ENCODE measurements at places on chromosomes 3 and 15.

- DNase-seq: no peak
These were observed 5.8 kb upstream of the DUT start for GRCh38 chr15:48325400-48325799.

- no peak for DNase-seq
These were observed 832 bp downstream of the TGFBR2 start for GRCh38 chr3:30607032-30607833.

DNA sequence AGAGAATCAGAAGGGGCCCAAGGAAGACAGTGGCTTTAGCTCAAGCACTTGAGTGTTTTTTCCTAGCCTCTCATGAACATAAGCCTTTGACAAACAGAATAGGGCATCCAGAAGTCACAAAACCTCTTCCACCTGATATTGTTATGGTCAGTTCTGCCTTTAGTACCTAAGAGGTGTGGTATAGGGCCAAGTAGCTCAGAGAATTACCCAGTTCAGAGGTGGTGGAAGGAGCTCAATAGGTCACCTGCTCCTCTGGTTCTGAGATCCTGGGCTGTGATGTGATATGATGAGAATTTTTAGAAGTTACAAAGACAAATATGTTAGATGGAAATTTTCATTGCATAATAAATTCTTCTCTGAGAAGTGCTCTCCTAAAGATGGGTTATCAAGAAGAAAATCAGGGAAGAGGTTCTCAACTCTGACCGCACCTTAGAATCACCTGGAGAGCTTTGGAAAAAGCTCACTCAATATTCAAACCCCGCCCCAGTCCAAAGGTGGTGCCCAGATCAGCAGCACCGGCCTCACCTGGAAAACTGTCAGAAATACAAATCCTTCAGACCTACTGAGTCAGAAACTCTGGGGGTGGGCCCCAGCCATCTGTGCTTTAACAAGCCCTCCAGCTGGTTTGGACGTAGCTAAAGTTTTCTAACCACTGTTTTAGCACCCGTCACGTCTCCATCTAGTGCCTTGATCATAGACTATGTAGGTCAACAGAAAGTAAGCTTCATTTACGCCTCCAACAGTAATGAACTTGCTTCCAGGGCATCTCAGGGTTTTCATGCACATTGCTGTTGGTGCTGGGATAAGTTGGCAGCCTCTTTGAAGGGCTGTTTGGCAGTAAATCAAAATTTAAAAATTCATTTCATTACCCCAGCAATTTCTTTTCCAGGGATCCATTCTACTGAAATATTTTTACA is 101.3 kb downstream of the MYH15 start:
- no peak for DNase-seq

DNA sequence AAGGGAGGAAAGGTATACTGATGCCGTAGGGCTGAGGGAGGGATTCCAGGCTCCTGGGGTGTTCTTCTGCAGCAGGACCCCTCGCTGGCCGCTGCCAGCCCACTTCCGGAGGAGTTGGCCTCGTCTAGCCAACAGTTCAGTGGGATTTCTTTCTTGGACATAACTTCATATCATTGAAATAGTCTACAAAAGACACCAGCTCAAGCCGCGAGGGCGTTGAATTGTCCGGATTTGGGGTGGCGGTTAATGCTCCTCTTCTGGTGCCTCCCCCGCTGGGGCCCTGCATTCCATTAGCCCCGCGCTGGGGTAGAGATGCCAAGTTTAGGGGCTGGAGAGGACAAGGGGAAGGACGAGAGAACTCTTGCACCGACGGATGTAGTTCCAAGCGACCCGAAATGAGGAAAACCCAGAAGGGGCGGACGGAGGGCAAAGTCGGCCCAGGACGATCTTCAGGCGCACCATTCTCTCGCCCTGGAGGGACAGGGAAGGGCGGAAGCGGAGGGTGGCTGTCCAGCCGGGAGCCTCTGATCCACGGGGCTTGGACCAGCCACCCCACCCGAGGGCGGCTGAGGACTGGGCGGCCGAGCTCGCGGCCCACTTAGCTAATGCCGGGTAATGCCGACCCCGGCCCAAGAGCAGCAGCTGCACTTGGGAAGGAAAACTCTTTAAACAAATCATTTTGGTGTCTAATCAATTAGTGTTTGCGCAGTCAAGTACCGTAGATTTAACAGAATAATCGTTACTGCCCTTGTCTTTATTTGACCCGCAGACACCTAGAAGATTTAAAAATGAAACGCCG is 4.7 kb upstream of the ONECUT1 start:
- no peak for DNase-seq

GRCh38 chr3:72633534-72633933 is 214.7 kb downstream of the SHQ1 start:
- no peak for DNase-seq

DNA sequence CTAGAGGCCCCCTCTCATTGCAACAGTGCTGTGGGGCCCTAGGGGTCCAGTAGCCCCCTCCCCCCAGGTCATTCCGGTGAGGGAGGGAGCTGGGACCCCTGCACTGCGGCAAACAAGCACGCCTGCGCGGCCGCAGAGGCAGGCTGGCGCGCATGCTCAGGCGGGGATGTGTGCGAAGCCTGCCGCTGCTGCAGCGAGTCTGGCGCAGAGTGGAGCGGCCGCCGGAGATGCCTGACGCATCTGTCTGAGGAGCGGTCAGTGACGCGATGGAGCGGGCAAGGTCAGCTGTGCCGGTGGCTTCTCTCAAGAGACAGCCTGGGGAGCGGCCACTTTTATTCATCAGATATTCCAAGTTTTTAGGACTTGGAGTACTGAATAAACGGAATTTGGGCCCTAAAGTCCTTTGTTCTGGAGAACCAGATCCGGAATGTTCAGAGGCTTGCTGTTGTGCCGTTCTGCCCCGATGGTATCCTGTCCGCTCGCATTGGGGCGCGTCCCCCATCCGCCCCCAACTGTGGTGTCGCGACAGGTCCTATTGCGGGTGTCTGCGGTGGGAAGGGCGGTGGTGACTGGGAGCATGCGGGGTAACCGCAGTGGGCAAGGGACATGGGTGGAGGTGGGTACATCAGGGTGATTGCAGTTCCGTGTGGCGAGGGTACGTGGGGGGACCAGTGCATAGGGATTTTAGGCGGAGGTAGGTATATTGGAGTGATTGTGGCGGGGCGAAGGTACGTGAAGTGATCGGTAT is at the start of the genes SNRPN and SNURF:
Gene SNRPN (plus strand): TSS at position 205 of the 748 bp plus-strand sequence. CDS start 19,467 bp downstream, outside the sequence.
Gene SNURF (plus strand): TSS at position 205 of the 748 bp plus-strand sequence. CDS start 62 bp downstream, at position 267.
- DNase-seq: peak; percentile 13
